ENCODE measurements at places on chromosomes 16 and 17.

- no peak for DNase-seq
Measured at GRCh38 chr17:50379351-50380132, 6.5 kb downstream of the EME1 start.

- no peak for DNase-seq
Measured at GRCh38 chr17:8408371-8408770, 10.7 kb upstream of the RNF222 start.

GRCh38 chr17:48052956-48053757 is 5.0 kb downstream of the NFE2L1 start:
- no peak for DNase-seq

GRCh38 chr17:45398800-45399199 is 33.9 kb downstream of the ARHGAP27 start:
- DNase-seq: no peak

DNA sequence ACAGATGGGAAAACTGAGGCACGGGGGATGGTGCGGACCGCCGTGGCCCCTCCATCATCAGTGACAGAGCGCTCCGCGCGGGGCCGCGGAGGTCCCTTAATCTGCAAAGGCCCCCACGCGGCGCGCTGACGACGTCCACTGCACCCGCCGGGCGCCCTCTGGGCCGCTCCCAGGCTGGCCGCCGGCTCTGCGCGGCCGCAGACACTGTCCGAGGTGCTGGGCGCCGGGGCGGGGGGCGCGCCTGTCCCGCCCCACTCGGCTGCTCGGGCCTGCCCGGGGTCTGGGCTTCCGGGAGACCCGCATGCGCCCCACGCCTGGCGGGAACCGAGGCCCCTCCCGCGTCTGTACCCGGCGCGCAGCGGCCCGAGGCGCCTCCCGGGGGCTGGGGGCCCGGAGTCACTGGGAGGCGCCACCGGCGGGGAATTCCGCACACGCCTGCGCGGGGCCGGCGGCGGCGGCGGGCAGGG is 550 bp upstream of the RNF213 start:
- DNase-seq: peak; percentile 57

- DNase-seq: no peak
Measured at GRCh38 chr17:19726631-19727376, 10.4 kb upstream of the SLC47A2 start.

DNA sequence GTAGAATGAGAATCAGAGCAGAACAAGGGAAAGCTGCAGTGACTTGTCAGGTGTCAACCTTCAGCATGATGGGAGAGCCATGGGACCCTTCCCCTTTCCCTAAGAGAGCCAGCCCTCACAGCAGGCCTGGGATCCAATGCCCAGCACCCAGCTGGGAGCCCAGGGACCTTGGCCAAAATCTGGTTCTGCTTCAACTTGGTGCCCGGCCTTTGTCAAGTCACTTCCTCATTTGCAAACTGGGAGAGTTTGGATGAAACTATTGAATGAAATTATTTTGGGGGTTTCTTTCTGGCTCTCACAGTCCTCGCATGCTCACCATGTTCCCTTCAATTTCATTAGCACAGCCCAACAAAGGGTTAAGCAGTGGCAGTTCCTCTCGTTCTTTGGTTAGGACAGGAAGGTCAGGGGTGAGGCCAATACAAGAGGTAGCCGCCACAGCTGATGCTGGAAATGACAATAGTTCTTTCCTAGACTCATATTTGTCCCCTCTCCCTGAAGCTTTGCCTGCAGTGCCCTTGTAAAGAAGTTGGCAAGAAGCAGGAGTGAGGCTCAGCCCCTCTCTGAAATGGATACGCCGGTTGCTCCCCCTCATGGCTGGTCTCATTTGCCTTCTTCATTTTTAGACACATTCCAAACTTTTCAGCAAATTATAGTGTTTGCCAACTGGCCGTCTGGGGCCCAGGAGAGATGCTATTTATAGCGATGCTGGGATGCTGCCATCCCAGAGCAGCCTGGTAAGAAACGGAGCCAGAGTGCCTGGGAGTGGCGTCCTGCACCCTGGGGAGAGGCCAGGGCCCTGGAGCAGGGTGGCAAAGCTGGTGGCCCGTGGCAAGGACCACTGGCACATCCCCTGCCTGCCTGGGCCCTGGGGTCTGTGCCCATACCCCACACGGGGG is 34.5 kb upstream of the MEOX1 start:
- no peak for DNase-seq

DNA sequence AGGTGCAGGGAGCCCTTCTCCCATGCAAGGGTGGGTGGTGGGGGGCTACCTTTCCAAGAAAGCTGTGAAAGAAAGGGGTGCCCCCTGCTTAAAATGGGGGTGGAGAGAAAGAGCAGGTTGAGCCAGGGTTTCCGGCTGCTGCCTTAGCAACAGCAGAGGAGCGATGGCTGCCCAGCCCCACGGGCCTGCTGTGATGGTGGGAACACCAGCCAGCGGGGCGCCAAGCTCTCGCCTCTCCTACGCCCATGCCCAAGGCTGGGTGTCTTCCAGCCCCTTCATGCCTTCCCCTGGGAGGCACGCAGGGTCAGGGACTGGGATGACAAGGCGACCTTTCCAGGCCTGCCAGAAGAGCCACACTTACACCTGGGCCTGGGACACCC is 3.0 kb downstream of the FMNL1 start:
- no peak for DNase-seq

DNA sequence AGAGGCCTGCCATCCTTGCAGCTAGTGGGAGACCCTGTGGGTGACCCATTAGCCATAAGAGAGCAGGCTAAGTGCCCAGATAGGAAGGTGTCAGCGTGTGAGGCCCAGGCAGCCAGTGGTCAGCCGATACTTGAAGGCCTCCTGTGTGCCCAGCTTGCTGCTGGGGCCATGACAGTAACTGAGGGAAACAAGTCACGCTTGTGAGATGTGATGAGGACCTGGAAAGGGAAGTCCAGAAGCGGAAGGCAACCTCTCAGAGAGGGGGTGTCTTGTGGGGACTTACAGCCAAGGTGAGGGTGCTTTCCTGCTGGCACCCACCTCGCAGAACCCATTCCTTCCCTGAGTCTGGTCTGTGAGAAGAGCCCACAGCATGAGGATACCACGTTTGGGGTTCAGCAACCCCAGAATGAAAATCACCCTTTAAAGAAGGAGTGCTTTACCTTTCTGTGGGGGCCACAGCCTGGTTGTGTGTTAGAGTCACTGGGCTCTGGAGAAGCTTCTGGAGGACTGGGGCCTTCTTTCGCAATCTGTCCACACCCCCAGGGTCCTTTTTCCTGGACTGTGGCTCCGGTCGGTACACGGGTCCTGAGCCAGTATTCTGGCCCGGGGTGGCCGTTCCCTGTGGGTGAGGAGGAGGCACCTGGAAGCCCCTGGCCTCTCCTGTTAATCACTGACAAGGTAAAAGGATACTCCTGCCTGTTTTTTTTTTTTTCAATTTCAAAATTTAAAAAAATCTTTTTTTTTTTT is 53.9 kb downstream of the PLCG2 start:
- no peak for DNase-seq

DNA sequence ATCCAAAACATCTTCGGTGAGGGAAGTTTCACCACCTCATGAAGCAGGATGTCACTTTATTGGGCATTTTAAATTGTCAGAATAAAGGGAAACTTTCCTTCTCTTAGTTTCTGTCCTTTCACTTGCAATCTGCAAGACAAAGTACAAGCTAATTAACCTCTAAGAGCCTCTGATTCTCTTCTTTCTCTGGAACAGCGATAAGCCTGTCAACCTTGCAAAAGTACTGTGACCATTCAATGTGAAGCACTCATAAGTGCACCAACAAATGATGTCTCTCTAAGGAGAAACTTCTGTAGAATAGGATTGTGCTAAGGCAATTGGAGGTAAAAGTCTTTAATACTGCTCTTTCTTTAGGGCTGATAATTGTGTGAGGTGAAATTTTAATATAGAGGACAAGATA is 1622.3 kb downstream of the CDH8 start:
- DNase-seq: no peak

DNA sequence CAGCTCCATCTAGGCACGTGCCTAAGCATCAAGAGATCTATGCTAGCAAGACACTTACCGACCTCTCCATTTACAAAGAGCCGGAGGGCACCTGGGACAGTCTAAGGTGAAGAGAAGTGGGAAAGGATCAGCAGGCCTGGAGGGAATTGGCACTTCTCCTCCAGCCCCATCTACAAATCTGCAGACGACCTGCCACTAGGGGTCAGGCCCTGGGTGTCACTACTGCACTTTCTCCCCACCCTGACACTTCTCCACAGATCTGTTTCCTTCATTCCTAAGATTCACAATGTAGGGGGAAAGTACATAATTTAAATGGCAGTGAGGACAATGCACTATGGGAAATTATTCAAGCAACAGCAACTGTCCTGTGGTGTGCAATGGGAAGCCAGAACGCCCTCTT is 8.1 kb downstream of the MKS1 start:
- DNase-seq: no peak

DNA sequence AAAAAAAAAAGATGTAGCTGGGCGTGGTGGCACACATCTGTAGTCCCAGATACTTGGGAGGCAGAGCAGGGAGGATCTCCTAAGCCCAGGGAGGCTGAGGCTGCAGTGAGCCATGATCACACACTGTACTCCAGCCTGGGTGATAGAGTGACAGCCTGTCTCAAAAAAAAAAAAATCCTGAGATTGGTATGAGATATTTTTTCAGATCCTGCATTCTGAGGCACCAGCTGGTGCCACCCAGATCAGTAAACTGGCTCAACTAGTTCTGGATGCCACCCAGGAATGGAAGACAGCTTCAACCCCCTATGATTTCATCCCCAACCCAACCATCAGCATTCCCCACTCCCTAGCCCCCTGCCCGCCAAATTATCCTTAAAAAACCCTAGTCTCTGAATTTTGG is 7.1 kb upstream of the GJC1 start:
- DNase-seq: no peak

DNA sequence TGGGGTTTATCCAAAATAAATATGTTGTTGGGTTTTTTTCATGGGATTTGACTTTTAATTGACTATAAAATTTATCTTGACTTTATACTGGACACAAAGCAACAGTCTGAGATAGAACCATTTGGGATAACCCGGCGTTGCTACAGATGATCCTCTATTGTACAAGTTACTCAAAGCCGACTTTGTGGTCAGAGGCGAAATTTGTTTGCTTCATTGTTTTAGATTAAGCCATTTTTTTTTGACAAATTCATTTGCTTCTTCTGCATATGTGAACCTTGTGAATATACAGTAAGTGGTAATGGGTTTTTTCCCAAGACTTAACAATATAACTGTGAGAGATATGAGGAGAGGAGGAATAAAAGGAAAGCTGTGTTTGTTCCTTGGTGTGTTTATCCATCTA is 11.8 kb downstream of the MYO1D start:
- DNase-seq: no peak
